Stimulated activated CD4-positive, alpha-beta T cell treated with anti-CD3 and anti-CD28 coated beads, TNF-alpha, amount 100 ng/mL, for 48 hours (primary cell): ENCODE measurements at places on chromosomes 5 and 9.

- DNase-seq = no peak
Observed at GRCh38 chr5:115132465-115132864, 37.2 kb downstream of the TRIM36 start.

GRCh38 chr5:119435436-119436132 lies 16.7 kb upstream of the HSD17B4 start:
- DNase-seq = peak; percentile 50

- no peak for DNase-seq
Observed at GRCh38 chr5:156271569-156271968, 55.4 kb upstream of the SGCD start.

DNA sequence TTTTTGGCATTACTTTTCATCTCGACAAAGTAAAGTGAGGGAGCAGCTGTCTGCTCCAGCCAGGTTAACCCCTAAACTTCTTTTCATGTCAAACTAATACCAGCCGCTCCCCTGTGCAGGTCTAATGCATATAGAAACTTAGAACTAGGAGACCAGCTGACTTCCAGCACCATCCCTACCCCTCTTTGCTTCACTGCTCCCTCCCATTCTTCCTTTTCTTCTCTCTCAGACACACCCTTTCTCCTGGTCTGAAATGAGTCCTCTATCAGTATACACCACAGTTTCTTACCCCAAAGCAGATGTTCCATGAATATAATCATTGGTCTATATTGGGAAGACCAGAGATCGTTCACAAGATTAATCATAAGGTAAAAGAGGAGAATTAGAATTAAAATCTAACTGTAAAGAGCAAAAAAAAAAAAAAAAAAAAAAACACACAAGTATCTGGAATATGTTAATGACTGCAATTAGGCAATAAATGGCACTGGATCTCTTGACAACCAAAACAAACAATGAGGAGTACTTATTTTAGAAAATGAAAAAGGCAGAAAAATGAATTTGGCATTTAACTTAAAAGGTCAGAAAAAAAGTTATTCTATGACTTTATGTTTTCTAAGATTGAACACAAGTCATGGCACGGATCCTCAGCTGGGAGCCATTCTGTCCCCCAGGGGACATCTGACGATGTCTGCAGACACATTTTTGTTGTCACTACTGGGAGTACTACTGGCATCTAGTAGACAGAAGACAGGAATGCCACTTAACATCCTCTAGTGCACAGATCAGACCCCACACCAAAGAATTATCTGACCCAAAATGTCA lies 209.8 kb downstream of the PJA2 start:
- DNase-seq = no peak

DNA sequence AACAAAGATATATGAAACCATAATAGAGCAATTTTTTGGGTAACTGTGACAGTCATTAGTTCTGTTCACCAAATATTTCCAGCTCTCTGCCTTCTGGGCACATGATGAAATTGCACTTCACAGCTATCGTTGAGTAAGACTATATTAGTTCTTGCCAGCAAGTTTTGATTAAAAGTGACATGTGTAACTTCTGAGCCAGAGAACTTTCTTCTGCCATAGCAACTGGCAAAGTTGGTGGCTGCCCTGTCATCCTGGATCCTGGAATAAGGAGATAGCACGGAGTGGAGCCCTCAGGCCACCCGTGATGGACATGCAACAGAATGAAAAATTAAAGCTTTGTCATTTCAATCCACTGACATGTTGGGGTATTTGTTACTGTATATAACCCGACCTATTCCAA lies 194.4 kb upstream of the VCAN start:
- DNase-seq = no peak

- DNase-seq = no peak
Observed at GRCh38 chr5:56305001-56305950, 72.1 kb upstream of the ANKRD55 start.
